ENCODE measurements at places on chromosomes 2 and 18. TPM values are rescaled to one million over a fixed set of nuclear protein-coding genes. Genes with fewer than 3 reads are reported as not detected.

Gene TMEFF2
- 0.11 TPM for total RNA-seq

GRCh38 chr2:74715081-74715791 is 61.2 kb downstream of the SEMA4F start:
- DNase-seq: peak; percentile 90

DNA sequence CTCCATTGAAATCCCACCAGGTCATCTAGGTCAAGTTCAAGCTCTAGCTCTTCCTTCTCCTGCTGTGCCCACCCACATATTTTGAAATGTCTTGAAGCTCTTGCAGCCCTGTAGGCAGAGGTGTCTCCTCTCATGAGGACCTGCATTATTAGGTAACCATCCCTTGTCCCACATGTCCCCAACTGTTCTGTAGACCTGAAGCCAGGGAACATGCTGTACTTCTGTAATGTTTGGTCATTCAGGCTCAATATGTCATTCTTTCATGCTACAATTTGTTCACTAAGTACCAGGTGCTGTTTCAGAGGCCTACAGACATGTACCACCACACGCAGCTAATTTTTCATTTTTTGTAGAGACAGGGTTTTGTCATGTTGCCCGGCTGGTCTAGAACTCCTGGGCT is 22.2 kb downstream of the SLC3A1 start:
- DNase-seq: no peak

GRCh38 chr2:61096438-61096837 is 30.8 kb downstream of the SANBR start:
- no peak for DNase-seq

DNA sequence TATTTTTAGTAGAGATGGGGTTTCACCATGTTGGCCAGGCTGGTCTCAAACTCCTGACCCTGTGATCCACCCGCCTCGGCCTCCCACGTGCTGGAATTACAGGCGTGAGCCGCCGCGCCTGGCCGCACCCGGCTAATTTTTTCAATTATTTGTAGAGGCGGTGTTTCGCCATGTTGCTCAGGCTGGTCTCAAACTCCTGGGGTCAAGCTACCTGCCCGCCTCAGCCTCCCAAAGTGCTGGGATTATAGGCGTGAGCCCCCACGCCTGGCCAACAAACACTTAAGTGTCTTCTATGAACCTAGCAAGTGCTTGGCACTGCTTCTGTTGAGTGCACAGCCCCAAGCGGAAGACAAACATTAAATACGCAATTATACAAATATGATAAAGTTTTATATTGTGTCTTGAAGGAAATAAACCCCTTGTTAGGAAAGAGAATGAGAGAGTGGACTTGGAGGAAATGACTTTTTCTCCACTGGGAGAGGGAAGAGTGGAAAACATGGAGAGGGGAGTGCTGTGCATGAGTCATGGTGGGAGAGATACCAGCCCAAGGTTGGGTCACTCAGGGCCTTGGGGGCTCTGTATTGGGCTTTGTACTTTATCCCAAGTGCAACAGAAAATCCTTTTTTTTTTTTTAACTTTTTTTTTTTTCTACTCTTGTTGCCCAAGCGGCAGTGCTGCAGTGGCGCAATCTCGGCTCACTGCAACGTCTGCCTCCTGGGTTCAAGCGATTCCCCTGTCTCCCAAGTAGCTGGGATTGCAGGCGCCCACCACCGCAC is 41.4 kb upstream of the ACTR2 start:
- no peak for DNase-seq

DNA sequence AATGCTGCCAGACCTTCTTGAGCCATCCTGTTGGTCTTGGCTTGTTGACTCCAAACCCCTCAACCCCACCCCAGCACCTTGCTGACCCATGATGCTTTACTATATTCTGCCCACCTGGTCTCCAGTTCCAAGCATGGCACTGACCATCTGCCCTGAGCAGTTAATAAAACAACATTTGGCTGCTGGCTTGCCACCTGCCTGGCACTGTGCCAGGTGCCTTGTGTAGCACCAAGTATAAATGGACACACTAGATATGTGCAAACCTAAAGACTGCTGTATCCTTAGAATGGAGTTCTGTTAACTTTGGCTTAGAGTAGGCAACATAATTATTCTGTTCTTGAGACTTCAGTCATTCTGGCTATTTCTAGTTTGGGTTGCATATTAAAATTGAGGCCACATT is 91.4 kb downstream of the ACSL3 start:
- no peak for DNase-seq

- no peak for DNase-seq
Measured at GRCh38 chr2:233287871-233288270, 19.7 kb upstream of the SAG start.

DNA sequence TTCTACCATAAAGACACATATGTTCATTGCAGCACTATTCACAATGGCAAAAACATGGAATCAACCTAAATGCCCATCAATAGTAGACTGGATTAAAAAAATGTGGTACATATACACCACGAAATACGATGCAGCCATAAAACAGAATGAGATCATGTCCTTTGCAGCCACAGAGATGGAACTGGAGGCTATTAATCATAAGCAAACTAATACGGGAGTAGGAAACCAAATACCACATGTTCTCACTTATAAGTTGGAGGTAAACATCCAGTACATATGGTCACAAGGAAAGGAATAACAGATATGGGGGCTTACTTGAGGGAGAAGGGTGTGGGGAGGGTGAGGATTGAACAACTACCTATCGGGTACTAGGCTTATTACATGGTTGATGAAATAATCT is 7.7 kb downstream of the HMSD start:
- DNase-seq: no peak

- DNase-seq: no peak
Measured at GRCh38 chr2:159960414-159960813, 102.0 kb downstream of the PLA2R1 start.

DNA sequence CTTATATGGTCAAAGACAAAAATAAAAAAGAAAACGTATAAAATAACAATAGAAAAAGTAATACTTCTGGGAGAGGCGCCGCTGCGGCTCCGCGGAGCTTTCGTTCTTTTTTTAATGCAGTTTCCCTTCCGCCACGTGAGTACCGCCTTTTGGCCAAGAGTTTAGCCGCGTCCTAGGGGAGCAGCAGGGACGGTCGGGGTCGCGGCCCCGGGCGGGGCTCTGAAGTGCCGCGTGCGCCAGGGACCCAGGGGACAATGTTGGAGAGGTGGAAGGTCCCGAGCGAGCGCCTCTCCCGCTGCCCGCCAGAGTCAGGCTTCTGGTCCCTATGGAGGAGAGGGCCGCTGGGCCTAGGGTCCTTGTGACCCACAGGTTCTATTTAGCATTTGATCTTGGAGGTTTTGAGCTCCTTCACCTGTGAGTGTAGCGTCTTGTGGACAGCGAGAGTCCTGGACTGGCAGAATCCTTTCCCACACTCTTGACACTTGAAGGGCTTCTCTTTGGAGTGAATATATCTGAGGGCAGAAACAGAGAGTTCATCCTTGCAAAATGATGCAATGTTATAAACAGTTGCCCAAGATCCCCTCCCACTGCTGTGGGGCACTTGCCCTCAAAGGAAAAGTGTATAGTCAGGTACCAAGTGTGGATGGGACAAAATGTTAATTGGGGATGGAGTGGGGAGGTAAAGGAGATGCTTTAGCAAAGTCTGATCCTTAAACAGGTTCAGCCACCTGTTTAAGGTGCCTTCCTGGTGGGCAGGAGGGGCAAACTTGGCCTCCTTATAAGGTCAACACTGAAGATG is 6.3 kb downstream of the OSR1 start:
- no peak for DNase-seq

DNA sequence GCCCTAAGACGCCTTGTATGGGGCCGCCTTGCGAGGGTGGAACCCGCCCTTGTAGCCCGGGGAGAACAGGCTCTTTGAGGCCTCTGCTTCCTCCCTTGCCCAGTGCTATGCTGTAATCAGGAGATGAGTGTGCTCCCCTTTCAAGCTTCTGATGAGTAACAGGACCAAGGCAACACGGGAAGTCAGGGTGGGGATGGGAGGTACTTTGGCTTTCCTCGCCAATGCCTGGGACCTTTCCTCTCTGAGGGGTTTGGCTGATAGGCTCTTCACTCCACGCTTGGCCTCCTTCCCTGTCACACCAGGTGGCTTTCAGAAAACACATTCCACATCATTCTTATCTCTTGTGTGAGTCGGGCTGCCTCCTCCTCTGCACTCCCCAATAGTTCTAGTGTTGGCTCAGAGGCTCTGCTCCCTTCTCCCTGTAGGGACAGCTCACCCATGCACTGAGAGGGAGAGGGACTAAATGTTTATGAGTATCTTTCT is 223.7 kb upstream of the TRIB2 start:
- DNase-seq: peak; percentile 55

Gene CYS1
- 3.2 TPM for total RNA-seq

Gene RMDN2
- total RNA-seq: 5.8 TPM

Gene CAD
- total RNA-seq: 9.4 TPM

DNA sequence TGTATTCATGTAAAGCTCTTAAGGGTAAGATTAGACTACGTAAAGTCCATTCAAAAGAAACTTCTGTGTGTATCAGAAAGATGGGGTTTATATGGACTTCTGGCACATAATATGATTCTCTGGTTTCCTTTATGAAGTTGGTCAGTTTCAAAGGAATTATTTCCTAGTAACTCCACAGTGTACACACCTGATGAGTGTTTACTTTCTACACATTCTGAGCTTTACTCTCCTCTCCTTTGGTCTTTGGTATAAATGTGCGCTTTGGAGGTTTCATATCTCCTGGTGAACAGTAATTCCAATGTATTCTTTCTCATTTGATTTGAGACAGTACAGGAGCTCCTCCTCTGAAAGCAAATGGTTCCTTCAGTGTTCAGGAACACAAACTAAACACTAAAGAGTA is 88.1 kb downstream of the OXER1 start:
- DNase-seq: no peak

Gene TLX2
- not detected for total RNA-seq

DNA sequence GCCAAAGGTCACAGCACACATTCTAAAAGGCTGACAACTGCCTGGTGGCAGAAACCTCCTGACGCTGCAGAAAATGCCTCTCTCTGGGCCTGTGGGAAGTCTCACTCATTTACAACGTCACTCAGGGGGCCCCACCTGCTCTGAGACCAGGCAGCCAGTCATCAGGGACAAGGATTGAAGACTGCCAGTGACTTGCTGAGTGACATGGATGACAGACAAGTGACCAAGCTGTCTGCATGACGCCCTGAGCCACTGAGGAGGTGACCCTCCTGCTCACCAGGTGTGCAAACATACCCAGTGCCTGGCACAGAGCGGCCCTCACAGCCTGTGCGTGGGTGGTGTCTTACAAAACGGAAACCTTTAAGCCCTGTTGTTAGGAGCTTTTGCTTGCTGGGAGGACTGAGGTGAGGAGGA is 392.4 kb downstream of the TNS1 start:
- no peak for DNase-seq
